Tongue (tissue), 3 donors: ENCODE measurements at places on chromosomes 1 and 21.

DNA sequence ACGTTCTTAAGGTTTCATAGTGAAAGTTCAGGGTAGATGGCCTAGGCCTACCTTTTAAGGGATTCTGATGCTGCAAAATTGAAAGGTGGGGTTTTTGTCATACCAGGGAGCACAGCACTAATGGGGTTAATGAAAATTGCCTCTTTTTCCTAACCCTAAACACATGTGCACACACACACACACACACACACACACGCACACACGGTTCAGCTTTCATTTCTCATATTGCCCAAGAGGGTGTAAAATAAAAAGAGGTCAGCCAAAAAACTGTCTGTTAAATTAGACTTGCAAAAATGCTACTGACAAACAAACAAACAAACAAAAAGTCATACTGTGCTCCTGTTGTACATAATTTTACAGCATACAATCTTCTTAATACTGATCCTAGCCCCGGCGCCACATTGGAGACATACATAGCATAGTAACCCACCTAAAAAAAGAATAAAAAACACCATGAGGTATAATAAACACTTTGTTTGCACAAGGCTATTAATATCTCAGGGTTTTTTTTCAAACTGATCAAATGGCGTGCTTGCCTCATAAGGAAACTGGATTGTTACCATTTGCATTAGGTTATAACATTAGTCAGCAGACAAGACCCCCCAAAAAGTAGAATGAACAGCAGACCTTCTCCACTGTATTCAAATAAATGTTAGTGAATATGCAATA is 69.1 kb downstream of the TGFB2 start:
- DNase-seq = no peak

- no peak for DNase-seq
These were observed 19.7 kb upstream of the ZBTB40 start for GRCh38 chr1:22431965-22432364.

GRCh38 chr1:229296541-229296941 is 25.6 kb downstream of the RAB4A start:
- DNase-seq = peak; percentile 15

- no peak for DNase-seq
These were observed 347.4 kb downstream of the KCNH1 start for GRCh38 chr1:210786546-210786945.

GRCh38 chr1:119006406-119007279 is 18.5 kb upstream of the TBX15 start:
- DNase-seq = no peak

DNA sequence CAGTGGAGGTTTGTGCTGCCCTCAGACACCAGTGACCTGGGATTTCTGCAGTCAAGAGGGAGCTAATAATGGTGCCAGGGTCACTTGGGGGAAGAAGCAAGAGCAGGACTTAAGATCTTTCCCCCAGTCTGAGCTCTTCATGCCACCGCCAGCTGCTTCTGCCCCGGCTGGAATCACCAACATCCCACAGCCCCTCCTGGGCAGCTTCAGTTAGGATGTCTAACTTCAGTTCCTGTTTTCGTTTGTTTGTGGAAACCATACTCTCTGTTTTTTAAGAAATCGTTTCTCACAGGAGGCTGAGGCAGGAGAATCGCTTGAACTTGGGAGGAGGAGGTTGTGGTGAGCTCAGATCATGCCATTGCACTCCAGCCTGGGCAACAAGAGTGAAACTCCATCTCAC is 25.6 kb upstream of the PRDM2 start:
- no peak for DNase-seq
